ENCODE measurements at places on chromosomes 7 and 10. TPM values are rescaled to one million over a fixed set of nuclear protein-coding genes. Genes with fewer than 3 reads are reported as not detected.

DNA sequence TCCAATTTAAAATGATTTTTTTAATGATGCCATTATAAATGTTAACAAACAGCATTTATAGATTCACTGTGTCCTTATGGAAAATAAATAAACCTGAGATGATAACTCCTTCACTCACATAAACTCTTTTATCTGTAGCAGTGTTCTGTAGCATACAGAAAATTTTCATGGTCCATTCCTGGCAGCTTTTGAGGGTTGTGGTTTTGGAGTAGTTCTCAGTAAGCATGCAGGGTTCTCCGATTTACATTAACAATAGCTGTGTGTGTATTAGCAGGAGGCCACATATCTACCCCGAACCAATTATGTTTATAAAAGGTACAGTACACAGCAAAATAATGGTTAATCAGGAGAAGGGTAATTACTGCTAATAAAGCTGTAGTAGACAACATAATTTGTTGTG, 162.7 kb downstream of the CDCA7L start:
- no peaks in the 10 kb centered on the region for H3K4me1 ChIP-seq
- no peak for DNase-seq
- H3K27ac ChIP-seq, result no peak overlapping the region
- no peaks in the 10 kb centered on the region for H3K36me3 ChIP-seq
- no peaks in the 10 kb centered on the region for H3K27me3 ChIP-seq

RNF32 gene
- 1.5 TPM for total RNA-seq

CHCHD1 gene
- 19.0 TPM for total RNA-seq

- no peaks in the 10 kb centered on the region for H3K27me3 ChIP-seq
- DNase-seq, result no peak
- peaks cover 36% of the 10 kb centered on the region for H3K36me3 ChIP-seq
- H3K27ac ChIP-seq, result no peak overlapping the region
- no peaks in the 10 kb centered on the region for H3K4me1 ChIP-seq
- H3K4me3 ChIP-seq, result no peak overlapping the region
These were observed 57.5 kb downstream of the KLHDC10 start for GRCh38 chr7:130127821-130128317.

SCIN gene
- 19.6 TPM for total RNA-seq

DNA sequence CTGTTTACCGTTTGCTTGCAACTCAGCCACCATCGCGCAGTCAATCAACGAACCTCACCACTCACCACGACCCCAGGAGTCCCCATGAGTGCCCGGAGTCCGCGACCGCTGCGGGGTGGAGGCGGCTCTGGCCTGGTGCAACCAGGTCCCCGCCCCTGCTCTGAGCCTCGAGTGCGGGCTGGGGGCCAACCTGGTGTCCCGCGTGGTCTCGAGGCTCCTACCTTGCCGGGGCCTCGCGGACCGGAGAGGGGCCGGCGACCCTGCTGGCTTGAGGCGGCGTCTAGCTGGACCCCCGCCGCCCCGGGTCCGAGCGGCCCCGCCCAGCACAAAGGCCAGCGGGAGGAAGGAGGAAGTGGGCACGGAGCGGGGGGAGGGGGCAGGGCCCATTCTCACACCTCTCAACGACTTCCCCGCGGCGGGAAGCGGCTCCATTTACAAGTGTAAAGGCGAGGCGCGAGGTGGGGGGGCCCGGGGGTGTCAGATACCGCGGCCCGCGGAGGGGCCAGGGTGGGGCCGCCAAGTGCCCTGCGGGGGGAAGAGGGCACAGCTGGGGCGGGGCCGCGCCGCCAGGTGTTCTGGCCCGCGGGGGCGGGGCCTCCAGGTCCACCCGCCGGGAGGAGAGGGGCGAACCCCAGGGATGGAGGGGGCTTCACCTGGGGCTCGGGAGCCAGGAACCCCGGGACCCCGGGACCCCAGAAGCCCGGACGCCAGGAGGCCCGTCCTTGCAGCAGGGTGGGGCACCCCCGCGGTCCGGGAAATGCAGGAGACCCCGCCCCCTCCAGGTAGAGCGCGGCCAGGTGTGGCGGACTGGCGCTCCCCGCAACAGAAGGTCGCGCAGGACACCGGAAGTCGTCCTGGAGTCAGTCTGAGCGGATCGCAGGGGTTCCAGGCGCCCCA, 8.6 kb downstream of the CTBP2 start:
- H3K36me3 ChIP-seq, result peaks cover 3% of the 10 kb centered on the region
- peak overlapping the region; percentile 97 for H3K27ac ChIP-seq
- peaks cover 96% of the 10 kb centered on the region for H3K4me1 ChIP-seq
- H3K27me3 ChIP-seq, result no peaks in the 10 kb centered on the region
- H3K4me3 ChIP-seq, result no peak overlapping the region

- no peaks in the 10 kb centered on the region for H3K36me3 ChIP-seq
- H3K4me1 ChIP-seq, result peaks cover 9% of the 10 kb centered on the region
- no peak for DNase-seq
- H3K27ac ChIP-seq, result no peak overlapping the region
- H3K4me3 ChIP-seq, result no peak overlapping the region
- H3K27me3 ChIP-seq, result no peaks in the 10 kb centered on the region
These were observed 8.3 kb downstream of the SLC37A3 start for GRCh38 chr7:140390034-140390433.

HIP1 gene
- 53.8 TPM for total RNA-seq

All from upper lobe of left lung (tissue), 6 donors.